ENCODE measurements at places on chromosomes 3 and 15.

GRCh38 chr3:12560505-12561190 is 3.8 kb downstream of the MKRN2 start:
- DNase-seq, result no peak

DNA sequence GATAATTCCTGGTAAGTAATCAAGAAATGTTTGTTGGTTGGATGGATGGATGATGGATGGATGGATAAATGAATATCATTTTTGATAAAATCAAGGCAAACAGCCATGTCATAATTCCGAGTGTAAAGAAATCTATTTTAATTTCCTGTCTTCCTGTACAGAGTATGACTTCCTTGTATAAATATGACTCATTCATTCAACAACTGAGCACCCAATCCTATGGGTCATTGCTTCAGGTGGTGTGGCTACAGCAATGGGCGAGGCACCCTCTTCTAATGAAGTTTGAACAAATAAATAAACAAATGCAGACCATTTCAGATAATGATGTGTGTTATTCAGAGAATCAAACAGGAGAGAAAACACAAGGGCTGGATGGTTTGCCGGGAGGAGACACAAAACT is 198.7 kb downstream of the TNIK start:
- DNase-seq, result no peak

DNA sequence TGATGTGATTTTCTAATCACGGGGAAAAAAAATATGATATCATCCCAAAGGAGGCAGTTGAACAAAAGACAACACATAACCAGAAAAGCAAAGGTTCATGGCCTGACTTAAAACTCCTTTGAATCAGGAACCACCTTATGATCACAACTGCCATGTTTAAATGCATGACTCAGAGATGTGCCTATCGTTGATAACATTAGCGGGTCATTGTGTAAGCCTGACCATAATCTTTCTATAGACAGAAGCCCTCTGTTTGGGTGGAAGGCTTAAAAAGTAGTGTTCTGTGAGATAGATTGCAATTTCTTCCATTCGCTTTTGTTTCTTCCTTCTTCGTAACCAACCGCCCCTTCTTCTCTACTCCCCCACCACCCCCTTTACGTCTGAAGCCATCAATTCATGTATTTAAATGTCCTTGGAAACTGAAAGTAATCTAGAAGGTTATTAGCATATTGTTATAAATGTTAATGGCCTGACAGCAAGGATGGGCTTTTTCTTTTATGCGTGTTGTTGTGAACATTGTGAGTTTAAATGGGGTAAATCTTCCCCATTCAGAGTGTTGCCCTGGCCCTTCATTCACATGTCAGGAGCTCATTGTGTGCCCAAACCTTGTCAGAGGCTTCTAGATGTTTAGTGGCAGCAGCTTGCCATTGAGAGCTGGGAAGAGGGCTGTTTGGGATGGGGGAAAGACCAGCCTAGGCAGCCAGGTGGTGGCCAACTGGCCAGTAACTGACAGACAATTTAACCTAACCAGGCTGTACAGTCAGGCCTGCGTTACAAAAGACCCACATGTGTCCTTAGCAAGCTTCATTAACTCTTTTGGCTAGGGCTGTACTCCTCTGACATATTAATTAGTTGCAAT is 64.5 kb downstream of the EPHA3 start:
- DNase-seq, result no peak

GRCh38 chr15:49418811-49419210 is 4.2 kb upstream of the FGF7 start:
- no peak for DNase-seq

DNA sequence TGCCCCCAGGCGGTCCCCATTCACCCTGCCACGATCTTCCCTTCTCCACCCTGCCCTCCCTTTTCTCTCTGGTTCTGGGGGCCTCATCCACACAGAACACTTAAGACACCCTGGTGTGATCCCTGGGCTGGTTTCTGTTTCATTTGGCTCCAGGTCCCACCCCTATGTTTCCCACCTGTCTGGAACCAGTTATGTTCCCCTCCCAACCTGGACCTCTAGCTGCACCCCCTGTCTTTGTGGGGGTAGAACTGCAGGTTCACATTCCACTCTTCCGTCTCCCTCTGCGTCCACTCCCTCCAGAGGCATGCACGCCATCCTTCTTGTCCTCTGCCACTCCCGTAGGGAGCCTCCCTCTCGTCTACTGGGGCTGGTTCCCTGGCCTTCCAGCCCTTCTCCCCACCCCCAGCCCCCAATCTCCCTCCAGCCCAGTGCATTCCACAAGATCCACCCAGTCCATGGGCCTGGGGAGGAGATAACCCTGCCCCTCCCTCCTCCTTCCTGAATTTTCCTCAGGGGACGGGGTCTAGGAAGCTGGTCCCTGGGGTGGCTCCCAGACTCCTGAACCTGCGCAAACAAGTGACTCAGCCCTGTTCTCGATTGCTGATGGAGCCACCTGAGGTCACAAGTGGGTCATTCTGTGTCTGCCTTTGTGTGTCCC is 73.8 kb downstream of the ABTB1 start:
- no peak for DNase-seq

- no peak for DNase-seq
Observed at GRCh38 chr15:42640109-42640508, 64.7 kb downstream of the STARD9 start.
